Right lung (tissue), 10 donors: ENCODE measurements at places on chromosomes 4 and X. TPM values are rescaled to one million over a fixed set of nuclear protein-coding genes. Genes with fewer than 3 reads are reported as not detected.

DNA sequence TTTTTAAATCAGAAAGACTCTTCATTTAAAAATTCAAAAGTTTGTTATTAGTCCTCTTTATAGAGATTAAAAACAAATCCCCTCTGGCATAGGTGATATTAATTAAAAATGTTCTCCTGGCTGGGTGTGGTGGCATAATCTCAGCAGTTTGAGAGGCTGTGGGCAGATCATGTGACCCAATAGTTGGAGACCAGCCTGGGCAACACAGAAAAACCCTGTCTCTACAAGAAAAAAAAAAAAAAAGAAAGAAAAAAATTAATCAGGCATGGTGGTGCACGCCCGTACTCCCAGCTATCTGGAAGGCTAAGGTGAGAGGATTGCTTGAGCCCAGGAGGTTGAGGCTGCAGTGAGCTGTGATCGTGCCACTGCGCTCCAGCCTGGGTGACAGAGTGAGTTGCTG is 38.9 kb downstream of the RASGEF1B start:
- DNase-seq = no peak

- DNase-seq = no peak
These were observed 123.0 kb upstream of the MAMLD1 start for GRCh38 chrX:150239946-150240642.

GRCh38 chr4:30723201-30723955 is 3.2 kb downstream of the PCDH7 start:
- no peak for DNase-seq

- DNase-seq = no peak
These were observed 225.9 kb upstream of the PITX2 start for GRCh38 chr4:110848787-110849186.

GRCh38 chr4:78661921-78662521 is 110.5 kb downstream of the ANXA3 start:
- no peak for DNase-seq

DNA sequence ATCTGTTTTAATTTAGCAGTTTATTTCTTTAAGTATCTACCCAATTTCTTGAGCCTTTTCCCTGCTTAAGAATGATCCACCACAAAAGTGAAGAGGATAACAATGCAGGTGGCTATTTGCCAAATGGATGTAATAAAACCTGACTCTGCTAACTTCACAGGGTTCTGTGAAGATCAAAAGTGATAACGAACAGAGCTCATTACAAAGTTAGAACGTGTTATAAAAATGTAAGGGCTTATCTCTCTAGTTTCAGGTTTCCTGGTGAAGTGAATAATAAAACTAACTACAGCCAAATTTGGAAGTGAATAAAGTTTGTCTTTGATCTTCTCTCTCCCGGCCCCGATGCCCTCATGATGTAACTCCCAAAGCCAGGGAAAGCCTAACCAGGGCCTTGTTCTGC is 497.9 kb downstream of the SMARCA1 start:
- DNase-seq = no peak

DNA sequence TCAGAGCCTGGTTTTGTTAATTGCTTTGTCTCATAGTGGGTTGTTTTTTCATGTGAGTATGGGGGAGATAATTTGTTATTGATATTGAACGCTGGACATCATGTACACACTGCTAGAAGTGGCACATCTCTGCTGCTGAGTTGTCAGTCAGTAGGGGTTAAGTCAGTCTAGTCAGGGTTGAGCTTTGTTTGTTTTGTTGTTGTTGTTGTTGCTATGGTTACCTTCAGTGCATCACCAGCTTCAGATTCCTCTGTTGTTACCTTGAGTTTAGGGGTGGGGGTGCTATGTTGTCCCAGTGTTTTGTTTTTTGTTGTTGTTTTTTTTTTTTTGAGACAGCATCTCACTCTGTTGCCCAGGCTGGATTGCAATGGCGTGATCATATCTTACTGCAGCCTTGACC is 9.9 kb downstream of the YIPF6 start:
- no peak for DNase-seq

DNA sequence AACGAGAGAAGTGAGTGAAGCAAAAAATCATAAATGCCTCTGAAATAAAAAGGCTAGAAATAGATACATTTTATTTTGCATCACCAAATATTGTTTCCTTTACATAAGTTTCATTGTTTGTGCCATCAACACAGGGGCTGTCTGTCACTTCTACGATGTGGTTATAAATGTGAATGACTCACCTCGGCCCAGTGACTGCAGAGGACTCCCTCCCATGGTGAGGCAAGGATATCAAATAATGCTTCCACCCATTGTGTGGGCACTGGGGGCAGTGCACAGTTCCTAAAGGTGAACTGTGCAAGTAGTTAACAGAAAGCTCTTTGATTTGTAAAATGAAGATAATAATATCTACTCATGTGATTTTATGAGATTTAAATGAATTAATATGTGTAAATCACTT is 230.3 kb upstream of the NEIL3 start:
- no peak for DNase-seq

- DNase-seq = no peak
These were observed 4.6 kb upstream of the AREG start for GRCh38 chr4:74440356-74440755.

GRCh38 chr4:11564021-11564420 is 135.3 kb upstream of the HS3ST1 start:
- DNase-seq = peak; percentile 18

- no peak for DNase-seq
These were observed 69.3 kb downstream of the TSC22D3 start for GRCh38 chrX:107706309-107706708.

GRCh38 chrX:57899064-57899463 is 11.2 kb downstream of the ZXDA start:
- no peak for DNase-seq

DNA sequence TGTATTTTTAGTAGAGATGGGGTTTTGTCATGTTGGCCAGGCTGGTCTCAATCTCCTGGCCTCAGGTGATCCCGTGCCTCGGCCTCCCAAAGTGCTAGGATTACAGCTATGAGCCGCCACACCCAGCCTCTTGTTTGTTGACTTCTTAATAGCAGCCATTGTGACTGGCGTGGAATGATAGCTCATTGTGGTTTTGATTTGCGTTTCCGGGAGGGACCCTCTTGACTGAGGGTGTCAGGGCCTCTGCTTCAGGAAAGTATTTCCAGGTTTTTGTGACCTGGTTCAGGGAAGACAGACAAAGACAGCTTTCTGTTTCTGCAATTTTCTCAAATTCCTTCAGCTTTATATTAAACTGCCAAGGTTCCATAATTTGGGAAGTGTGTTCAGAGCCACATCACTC is 15.1 kb downstream of the CSF2RA start:
- DNase-seq = no peak

- no peak for DNase-seq
These were observed 21.5 kb upstream of the GTPBP6 start for GRCh38 chrX:340121-340520.

- DNase-seq = no peak
These were observed 455.0 kb downstream of the ZIC3 start for GRCh38 chrX:138020941-138021340.

- no peak for DNase-seq
These were observed 212.3 kb upstream of the SFRP2 start for GRCh38 chr4:154001193-154001592.

DNA sequence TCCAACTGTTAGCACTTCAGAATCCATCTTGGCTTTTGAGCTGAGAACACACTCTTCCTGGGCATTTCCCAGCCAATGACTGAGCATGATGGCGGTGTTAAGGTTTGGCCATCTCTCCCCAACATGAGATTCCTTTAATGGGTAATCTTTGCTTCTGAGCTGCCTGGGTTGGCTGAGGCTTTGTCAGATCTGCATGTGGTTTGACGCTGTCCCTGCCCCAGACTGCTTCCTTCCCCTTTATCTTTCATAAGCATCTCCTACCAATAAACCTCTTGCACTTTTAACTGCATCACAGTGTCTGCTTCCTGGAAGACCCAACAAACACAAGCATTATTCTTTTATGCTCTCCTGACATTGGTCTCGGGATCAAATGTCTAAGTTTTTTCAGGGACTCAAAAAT is 31.5 kb upstream of the DIPK2B start:
- DNase-seq = no peak

GRCh38 chr4:42302348-42302747 is 94.9 kb upstream of the SHISA3 start:
- DNase-seq = no peak

DNA sequence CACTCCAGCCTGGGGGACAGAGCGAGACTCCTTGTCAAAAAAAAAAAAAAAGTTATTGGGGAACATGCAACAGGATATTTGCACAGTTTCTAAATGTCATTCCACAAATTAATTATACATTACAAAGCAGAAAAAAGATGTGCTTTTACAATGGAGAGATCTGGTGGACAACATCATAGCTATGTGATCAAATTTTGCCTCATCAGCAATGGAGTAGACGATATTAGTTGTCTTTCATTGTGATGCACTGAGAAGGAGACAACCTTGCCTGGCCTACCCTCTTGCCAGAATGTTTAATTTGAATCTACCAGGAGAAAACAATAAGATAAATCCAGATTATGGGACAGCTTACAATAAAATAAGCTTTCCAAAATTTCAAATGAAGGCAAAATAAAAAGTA is 30.5 kb upstream of the BLTP1 start:
- DNase-seq = no peak

GRCh38 chrX:97145934-97146333 is 262.2 kb downstream of the RPA4 start:
- DNase-seq = no peak

DNA sequence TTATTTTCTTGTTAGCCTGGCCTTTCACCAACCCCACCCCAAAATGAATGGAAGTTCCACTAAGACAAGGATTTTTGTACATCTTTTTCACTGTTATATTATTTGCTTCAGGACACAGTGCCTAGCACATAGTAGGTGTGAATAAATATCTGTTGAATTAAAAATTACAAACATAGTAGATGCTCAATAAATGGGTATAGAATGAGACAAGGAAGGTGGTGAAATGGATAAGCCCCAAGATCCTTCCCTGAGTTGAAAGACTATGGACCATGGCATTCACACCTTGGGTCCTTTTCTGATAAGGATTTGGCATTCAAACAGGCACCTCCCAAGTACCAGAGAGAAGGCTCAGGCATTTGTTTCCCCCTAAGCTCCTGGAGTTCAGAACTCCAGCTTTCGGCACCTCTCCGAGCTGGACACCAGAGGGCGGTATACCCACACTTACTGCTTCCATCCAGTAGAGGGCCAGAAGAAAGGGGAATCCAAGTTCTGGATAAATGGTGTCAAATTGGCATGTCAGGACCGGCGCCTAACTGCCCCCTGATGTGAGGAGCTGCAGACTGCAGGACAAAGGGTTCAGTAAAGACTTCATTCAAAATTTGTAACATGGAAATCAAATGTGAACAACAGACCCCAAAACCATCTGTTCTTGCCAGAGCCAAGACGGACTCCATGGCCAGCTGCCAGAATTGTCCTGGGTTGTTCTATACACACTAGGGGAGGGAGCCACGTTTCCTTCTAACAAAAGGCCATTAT is 193.0 kb downstream of the GPC3 start:
- DNase-seq = peak; percentile 76

- DNase-seq = no peak
These were observed 404.4 kb downstream of the TLL1 start for GRCh38 chr4:166277401-166277800.

GRCh38 chrX:12319003-12319519 is 180.8 kb downstream of the FRMPD4 start:
- DNase-seq = no peak

TCEAL5 gene
- 2.4 TPM for polyA plus RNA-seq

CSAG2 gene
- polyA plus RNA-seq = not detected

MAGEA3 gene
- polyA plus RNA-seq = not detected

TMPRSS11B gene
- polyA plus RNA-seq = 0.16 TPM

FREM3 gene
- polyA plus RNA-seq = 6.0 TPM

SMAD1 gene
- 38.6 TPM for polyA plus RNA-seq

RAB41 gene
- 0.73 TPM for polyA plus RNA-seq

GNRHR gene
- 0.73 TPM for polyA plus RNA-seq

LAMP2 gene
- polyA plus RNA-seq = 76.4 TPM

GRIA3 gene
- polyA plus RNA-seq = 1.2 TPM

AMOT gene
- 20.0 TPM for polyA plus RNA-seq

NXF2B gene
- not detected for polyA plus RNA-seq

ARHGEF6 gene
- polyA plus RNA-seq = 14.5 TPM

MTTP gene
- polyA plus RNA-seq = 0.42 TPM
